ENCODE measurements at places on chromosomes 7 and 10. TPM values are rescaled to one million over a fixed set of nuclear protein-coding genes. Genes with fewer than 3 reads are reported as not detected.

GRCh38 chr7:108086546-108086945, 43.6 kb downstream of the LAMB4 start:
- DNase-seq = no peak

GRCh38 chr10:72333112-72334015, 21.4 kb downstream of the DNAJB12 start:
- no peak for DNase-seq

DNA sequence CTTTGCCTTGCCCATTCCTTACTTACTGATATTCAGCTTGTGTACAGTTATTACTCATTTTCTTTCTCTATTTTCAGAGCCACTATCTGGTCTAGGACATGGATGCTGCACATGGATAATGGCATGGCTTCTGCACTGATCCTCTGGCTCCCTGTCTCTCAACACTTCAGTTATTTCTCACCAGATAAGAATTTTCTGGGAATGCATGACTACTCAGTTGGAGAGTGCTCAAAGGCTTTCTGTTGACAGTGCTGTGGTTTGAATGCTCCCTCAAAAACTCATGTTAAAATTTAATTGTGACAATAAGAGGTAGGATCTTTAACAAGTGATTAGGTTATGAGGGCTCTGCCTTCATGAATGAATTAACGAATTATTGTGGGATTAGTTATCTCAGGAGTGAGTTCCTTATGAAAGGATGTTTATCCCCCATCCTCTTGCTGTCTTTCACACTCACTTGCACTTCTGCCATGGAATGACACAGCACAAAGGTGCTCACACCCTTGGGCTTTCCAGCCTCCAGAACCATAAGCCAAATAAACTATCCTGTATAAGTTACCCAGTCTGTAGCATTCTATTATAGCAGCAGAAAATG, 16.1 kb upstream of the PIK3CG start:
- no peak for DNase-seq

BICC1 gene
- 2.6 TPM for total RNA-seq

- DNase-seq = no peak
Measured at GRCh38 chr7:128940494-128941322, 3.0 kb downstream of the IRF5 start.

PRPS1L1 gene
- 0.14 TPM for total RNA-seq

PRRT4 gene
- not detected for total RNA-seq

GRCh38 chr7:157625973-157626742, 289.4 kb downstream of the DNAJB6 start:
- no peak for DNase-seq

DNA sequence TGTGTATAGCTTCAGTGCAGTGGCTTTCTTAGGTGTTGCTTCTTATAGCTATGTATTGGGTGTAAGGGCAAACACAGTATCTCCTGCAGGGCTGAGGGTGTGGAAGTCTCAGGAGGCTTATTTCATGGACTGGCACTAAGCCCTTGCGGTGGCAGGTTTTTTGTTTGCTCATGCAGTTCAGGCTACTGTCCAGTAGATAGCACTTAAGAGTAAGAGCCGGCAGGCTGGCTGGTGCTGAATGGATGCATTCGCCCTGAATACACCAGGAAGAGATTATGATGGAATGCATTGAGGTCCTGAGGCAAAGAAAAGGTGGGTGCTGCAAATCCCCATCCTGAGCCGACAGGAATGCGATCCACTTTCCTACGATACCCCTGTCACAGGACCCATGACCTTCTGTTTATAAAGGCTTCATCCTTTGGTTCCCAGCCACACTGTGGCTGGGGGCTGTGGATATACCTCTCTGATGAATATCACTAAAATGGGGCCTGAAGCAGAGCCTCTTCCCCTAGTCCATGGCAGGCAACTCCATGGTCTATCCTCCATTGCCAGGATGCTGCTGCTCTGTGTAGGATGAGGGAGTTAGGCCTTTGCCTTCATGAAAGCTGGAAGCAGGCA, 44.9 kb downstream of the ANXA8 start:
- DNase-seq = peak; percentile 68

TMEM140 gene
- 76.1 TPM for total RNA-seq

GRCh38 chr7:94400022-94400421, 5.3 kb downstream of the COL1A2 start:
- DNase-seq = no peak

LRWD1 gene
- 21.6 TPM for total RNA-seq

All from dermis blood vessel endothelial cell (primary cell).